ENCODE measurements at places on chromosomes 4 and X. TPM values are rescaled to one million over a fixed set of nuclear protein-coding genes. Genes with fewer than 3 reads are reported as not detected.

FANCB gene
- 2.5 TPM for total RNA-seq

SLC38A5 gene
- 6.6 TPM for total RNA-seq

GATA1 gene
- total RNA-seq = 0.90 TPM

ZMAT1 gene
- 32.8 TPM for total RNA-seq

ENPP6 gene
- 42.6 TPM for total RNA-seq

EDA gene
- total RNA-seq = 9.6 TPM

TRMT2B gene
- total RNA-seq = 18.9 TPM

TLR1 gene
- 29.7 TPM for total RNA-seq

FRAS1 gene
- 6.6 TPM for total RNA-seq

SHROOM2 gene
- total RNA-seq = 5.0 TPM

TECRL gene
- not detected for total RNA-seq

SLITRK2 gene
- 6.1 TPM for total RNA-seq

FABP2 gene
- total RNA-seq = not detected

AMMECR1 gene
- 2.8 TPM for total RNA-seq

UTP3 gene
- 14.3 TPM for total RNA-seq

ADGRL3 gene
- 31.4 TPM for total RNA-seq

ARMCX4 gene
- 120 TPM for total RNA-seq

GSX2 gene
- not detected for total RNA-seq

NDST3 gene
- 4.4 TPM for total RNA-seq

ITGB1BP2 gene
- total RNA-seq = 0.66 TPM

STARD8 gene
- total RNA-seq = 21.4 TPM

PHOX2B gene
- not detected for total RNA-seq

OPRPN gene
- total RNA-seq = not detected

C4orf51 gene
- not detected for total RNA-seq

ACOX3 gene
- total RNA-seq = 24.3 TPM

RHOXF2 gene
- not detected for total RNA-seq

KIF4A gene
- total RNA-seq = not detected

Data from tibial nerve (tissue), 4 donors.